ENCODE measurements at places on chromosomes 2 and 18.

DNA sequence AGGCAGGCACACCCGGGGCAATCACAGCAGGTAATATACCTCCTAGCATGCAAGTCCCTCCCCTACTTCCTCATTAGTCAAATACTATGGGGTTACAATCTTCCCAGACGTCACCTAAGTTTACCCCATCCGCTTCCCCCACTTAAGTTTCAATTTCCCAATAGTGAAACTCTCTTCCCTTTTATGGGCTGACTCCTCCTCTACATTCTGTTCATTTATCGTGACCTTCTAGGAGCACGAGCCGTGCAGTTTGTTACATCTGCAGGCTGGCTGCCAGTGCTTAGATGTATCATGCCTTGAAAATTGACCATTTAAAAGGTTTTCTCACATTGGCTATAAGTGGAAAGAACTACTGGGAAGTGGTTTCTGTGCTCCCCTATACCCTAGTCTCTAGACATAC lies 1357.8 kb upstream of the CRIM1 start:
- DNase-seq = no peak

DNA sequence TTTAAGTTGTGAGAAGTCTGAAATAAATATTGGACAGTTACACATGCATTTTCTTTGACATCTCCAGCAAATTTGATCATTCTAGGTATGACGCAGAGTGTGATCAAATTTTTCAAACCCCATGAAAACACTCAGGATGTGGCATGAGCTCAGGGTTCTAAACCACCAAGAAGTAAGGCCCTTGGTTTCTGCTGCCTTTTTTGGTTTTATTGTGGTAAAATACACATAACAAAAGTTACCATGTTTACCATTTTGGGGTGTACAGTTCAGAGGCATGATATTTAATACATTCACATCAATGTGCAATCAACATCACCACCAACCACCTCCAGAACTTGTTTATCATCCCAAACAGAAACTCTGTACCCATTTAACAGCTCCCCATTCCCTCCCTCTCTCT lies 64.3 kb upstream of the TTN start:
- DNase-seq = no peak

DNA sequence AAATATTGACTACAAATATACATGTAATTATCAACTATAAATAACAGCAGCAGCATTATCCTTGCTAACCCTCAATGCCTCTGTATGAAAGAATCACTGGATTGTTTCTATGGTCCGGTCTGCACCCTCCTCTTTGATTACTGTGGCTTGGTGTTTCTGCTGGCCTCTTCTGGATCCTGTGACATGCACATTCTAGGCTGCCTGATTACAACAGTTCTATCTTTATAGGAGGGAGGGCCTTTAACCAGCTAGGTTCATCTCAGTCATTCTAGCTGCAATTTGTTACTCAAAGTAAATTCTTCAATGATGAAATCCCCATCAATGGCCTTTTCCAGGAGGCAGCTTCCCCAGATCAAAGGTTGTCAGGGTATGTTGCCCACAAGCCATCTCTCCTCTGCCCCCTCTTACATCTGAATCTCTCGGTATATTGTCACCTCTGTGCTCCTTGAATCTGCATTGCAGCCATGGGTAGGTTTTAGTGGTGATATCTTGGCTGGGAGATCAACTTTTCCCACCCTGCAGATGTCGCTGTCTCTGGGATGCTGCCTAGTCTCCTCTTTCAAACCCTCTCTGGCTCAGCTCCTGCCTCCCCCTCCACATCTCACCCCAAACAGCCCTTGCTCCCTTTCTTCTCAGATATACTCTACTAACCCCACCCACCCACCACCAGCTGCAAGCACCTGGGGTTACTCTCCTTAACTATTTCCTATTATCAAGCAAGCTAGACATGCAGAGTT lies 106.2 kb upstream of the BZW1 start:
- no peak for DNase-seq

DNA sequence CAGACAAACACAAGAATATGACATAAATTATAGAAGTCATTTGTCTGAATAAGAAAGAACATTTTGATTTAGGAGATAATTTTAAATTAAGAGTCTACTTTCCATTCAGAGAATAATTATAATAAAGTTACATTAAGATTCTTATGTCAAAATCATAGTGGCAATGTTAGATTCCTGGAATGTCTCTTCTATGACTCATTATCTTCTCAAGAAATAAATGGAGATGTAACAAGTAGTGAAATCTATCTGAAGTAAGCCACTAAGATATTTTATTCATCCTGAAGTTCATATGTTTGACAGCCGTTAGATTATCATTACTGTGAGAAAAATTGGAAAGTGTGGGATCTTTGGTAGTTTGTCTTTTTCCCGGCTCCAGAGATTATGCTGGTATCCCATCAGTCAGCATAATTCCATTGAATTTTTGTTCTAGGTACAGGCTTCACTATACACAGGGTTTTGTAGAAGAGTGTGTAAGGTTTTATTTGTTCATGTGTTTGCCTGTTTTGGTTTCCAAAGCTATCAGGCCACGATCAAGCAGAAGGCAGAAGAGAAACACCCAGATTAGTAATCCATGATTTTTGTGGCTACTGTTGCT lies 1246.6 kb upstream of the LRRTM1 start:
- DNase-seq = no peak

- DNase-seq = no peak
These were observed 111.7 kb upstream of the KLHL14 start for GRCh38 chr18:32884543-32884942.

GRCh38 chr2:206231669-206232286 lies 42.7 kb upstream of the ZDBF2 start:
- DNase-seq = no peak

DNA sequence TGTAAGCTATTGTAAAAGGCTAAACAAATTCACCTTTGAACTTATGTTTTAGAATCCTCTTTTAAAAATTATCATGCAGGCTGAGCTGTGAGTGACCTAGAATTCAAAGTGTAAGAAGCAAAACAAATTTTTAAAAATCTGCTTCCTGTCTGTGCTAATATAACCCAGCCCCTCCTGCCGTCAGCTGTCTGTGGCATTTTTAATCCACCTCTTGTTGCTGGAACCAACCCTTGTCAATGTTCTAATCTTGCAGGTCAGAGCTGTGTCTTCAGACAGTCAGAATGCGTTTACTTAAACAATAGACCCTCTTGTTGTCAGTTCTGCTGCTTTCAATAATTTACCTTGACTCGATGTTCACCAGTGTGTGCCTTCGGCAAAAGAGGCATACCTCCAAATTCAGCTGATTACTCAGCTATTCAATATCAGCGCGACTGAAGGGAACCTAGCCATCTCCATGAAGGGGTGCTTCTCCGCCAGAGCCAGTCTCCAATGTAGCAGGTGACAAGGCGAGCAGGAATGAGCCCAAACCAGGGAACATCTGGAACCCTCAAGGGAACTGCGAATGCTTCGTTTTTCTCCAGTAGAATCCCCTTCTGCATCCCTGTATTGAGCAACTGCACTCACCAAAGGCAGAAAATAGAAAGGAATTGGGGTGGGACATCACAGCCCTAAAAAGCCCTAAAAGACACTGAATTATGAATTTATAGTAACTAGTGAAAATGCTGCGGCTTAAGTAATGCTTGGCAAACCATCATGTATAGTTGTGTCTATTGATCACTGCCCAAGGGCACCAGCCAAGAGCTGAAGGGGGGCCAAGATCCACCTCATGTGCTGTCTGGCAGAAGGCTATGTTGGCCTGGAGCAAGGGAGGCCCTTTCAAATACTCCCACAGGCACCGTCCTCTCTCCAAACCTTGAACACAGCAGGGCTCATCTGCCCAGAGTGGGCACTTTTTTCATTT lies 62.5 kb downstream of the LYPD6B start:
- DNase-seq = no peak
